ENCODE measurements at places on chromosomes 2 and 18.

DNA sequence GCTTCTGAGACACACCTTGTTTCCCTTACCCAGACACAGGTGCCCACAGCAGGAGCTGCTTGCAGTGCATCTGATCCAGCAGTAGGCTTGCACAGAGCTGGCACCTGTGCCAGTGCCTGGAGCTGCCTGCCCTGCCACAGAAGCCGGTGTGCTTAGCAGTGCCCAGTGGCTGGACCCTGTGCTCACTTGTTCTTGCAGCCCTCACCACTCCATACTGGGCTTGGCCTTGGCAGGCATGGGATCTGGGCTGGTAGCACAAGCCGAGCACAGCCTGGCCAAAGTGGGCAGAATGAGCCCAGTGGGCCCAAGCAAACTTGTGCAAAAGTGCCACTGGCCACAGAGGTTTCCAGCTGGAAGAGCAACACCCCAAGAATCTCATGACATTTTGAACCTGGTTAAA lies 1950.4 kb downstream of the SUCLG1 start:
- no peak for DNase-seq

DNA sequence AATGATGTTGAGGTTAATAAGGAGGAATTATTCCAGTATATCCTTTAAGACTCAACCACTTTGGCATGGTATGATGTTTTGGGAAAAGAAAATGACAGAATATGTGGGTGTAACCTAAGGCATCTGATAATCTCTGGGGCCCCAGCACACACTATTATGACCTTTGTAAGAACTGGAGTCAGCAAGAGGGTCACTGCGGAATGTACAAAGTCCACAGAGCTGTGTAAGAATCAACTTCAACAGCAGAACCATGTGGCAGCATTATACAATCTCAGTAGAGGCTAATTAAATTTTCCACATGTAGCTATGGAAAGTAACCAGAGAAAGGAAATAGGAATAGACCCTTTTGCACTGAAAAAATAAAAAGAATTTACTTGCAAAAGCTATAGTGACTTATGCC lies 445.1 kb upstream of the UBE2E3 start:
- no peak for DNase-seq

DNA sequence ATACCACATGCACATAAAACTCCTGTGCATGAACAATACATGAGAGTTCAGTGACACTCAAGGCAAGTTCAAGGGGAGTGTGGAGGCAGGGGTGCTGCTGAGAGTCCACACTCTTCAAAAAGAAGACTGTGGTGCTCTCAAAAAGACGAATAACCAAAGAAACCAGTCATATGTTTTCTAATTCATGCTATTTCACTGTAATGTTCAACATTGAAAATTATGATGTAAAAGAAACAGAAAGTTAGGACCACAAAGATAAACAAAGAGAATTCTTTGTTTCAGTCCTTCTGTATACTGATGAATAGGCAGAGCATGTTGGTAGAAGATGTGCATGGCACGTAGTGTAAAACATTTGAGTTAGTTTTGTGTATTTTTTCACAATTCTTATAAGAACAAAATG lies 864.2 kb upstream of the LRATD1 start:
- no peak for DNase-seq

DNA sequence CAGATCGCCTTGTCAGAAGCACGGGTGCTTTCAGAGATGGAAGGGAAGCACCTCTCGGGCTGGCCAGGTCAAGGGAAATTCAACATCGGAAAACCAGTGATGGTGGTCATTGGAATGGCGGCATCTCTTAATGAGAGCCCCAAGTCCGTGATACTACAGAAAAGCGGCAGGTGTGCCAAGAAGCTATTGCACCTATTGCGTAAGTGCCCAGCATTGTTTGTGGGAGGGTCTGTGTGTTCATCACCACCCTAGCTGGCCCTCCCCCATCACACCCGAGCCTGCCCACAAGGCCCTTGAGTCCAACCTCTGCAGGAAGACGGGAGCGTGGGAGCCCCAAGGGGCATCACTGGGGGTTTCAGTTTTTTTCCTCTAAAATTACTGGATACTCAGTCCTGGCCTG lies 100.7 kb downstream of the DGKD start:
- no peak for DNase-seq

GRCh38 chr2:96407041-96407918 lies 71.7 kb downstream of the NCAPH start:
- DNase-seq, result peak; percentile 67

DNA sequence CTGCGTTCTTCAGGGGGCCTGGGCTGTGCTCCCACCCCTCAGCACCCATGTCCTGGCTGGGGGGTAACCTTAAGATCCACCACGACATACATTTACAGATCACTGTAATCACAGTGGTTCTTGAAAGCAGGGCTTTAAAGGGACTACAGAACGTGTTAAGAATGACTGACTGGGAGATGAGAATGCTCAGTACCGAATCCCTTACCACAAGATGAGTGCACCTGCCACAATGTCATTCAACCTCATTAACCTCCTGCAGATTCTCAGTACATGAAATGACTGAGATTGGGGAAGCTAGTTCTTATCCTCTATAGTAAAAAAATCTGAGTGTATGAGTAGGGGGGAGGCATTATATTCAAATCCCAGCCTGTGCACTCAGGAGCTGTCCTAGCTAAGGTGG lies 10.5 kb upstream of the PIEZO2 start:
- no peak for DNase-seq

DNA sequence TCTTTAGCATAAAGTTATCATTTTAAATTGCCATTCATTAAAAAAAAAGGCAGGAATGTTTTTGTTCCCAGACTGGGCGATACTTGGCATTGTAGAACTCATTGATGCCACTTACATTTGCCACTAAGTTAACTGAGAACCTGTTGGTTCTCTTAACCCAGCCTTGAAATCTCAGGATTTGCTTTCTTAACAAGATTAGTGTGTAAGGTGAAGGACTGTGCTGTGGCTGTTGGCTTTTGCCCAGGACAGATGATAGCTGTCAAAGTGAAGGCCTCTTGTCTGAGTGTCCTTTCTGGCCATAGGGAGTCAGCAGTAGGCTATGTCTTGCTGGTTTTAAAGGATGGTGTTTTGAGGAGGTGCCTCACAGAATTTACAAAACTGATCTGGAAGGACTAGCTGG lies 2.6 kb downstream of the DPYSL5 start:
- DNase-seq, result no peak

DNA sequence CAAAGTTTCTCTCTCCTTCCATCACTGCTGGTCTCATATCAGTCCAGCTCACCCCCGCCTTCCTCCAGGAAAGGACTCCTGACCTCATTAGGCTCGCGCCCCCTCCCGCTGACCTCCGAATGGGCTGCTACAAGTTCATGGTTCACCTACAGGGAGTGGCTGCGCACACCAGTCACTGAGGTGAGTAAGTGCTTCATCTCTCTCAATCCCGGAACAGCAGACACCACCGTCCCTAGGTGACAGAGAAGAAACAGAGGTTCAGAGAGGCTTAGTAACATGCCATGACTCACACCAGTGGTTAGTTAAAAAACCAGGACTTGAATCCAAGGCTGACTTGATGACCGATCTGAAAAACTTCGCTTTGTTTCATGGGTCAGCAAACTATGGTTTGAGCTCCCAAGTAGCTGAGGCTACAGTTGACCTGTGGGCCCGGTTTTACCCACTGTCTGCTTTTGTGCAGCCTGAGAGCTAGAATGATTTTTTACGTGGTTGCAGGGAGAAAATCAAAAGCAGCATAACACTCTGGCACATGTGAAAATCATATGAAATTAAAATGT lies 42.0 kb downstream of the ZFP36L2 start:
- no peak for DNase-seq

- no peak for DNase-seq
These were observed 106.0 kb downstream of the ZNF236 start for GRCh38 chr18:76928179-76928868.

- no peak for DNase-seq
These were observed 785.6 kb downstream of the NR4A2 start for GRCh38 chr2:155546721-155547555.

GRCh38 chr2:54556621-54557121 lies 100.5 kb downstream of the SPTBN1 start:
- DNase-seq, result no peak

DNA sequence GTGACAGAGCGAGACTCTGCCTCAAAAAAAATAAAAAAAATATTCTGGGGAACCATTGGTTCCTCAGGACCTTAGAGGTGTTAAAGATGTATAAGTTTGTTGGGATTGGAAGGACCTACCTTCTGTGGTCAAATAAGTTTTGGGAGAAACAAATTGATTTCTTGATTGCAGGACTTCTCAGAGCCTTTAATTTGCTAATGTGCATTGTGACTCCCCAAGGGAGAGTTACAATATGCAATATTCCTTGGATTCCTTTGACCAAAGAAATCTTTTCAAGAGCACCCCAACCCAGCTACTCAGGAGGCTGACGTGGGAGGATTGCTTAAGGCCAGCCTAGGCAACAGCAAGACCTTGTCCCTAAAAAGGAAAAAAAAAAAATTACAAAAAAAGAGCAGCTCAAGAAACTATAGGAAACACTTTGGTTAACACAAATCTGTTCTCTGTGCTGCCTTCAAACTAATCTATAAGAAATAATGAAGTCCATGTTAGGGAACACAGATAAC lies 6.5 kb downstream of the NAGK start:
- DNase-seq, result no peak

DNA sequence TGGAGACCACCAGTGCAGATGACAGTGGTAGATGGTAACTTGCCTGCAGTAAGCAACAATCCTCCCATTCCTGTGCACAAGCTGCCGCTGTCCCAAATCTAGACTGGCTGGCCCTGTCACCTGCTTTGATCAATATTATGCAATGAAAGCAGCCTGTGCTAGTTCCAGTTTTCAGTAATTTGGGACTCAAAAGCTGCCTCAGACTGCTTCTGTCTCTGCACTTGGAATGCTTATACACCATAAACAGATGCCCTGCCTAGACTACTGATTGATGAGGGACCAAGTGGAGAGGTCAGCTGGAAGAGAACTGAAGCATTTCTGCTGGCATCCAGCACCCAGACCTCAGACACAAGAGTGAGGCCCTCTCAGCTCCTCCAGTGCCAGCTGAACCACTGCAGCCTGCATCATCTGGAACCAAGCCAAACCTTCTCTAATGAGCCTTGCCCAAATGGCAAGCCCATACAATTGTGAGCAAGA lies 24.9 kb downstream of the CCBE1 start:
- DNase-seq, result no peak

- DNase-seq, result no peak
These were observed 75.3 kb upstream of the BCL11A start for GRCh38 chr2:60628615-60629304.

- DNase-seq, result peak; percentile 80
These were observed 18.6 kb upstream of the NCL start for GRCh38 chr2:231482806-231483391.

DNA sequence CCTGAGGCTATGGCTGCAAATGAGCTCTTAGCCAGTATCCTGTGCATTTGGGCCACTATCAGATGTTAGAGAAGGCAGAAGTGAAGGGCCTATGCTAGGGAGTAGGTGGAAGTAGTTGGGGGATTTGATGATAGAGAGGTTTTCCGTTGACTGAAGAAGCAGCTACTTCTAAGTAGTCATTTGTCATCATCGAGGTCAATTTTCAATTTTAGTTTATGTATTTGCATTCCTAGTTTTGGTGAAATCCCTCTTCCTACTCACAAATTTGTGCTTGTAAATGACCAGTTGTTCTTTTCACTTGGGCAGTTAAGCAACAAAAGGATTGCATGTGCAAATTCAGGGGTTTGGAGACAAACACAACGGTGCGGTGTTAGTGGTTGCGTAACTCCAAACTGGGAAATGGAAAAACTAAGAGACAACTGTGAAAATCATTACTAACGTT lies 48.5 kb upstream of the PELI1 start:
- no peak for DNase-seq

DNA sequence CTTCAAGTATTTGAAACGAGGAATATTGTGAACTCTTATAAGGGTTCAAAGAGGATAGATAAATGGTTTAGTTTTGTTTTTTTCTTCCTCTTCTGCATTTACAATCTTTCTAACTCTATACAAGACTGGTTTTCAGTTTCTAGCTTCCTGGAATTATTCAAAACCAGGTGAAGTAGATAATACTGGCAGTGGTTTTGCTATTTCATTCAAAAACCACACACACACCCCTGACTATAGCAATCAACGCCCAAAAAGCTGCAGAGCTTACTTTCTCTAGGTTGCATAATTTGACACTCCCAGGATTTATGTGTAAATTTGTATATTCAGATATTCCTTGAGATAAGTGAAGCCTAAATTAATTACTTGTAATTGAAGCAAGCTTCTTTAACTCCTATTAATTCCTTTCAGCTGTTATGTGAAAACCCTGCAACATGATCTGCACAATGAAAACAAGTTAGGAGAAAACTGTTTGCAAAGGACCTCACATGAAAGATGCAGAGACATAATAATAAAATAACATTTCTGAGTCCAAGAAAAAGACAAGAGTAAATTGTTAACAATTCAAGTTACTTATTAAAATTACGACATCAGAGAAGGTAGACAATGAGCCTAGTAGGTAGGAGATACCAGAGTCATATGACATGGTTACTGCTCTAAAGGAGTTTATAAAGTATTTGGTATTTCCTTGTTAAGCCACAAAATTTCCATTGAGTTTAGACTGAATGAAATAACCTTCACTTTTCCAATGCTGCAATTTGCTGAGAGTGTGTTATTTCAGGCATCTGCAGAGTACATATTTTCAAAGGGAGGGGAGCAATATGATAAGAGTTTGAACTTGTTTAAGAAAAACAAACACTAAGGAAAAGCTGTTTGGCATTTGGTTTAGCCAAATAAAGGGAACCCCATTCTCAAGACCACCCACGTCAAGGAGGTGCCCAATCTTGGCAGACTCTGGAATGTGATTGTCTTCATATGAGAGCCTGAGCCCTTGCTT lies 1.6 kb upstream of the NFE2L2 start:
- DNase-seq, result no peak

DNA sequence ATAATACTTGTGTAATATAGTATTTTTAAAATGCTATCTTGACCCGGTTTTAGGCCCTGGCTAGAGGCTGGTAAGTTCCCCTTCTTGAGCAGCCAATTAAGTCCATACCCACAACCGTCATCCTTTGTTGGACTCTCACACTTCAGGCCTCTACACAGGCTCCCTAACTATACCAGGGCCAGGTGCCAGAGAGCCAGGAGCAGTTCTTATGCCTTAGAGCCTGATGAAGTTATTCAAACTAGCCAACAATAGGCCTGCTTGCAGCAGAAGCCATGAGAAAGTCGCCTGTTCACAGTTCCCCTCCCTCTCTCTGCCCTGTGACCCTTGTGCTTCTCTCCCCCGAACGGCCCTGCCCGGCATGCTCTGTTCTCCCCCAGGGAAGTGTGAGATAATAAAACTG lies 454.2 kb upstream of the KLHL29 start:
- no peak for DNase-seq

- DNase-seq, result no peak
These were observed 36.6 kb downstream of the UBE2F start for GRCh38 chr2:238003234-238004031.
